Spinal cord (tissue), 10 donors: ENCODE measurements at places on chromosomes 7 and 10.

GRCh38 chr10:95604630-95605029 lies 43.5 kb upstream of the SORBS1 start:
- DNase-seq = no peak

GRCh38 chr10:124315591-124316270 lies 103.0 kb downstream of the OAT start:
- DNase-seq = no peak

GRCh38 chr10:119352042-119352441 lies 144.7 kb downstream of the GRK5 start:
- no peak for DNase-seq

- no peak for DNase-seq
Measured at GRCh38 chr10:125375210-125375609, 214.8 kb upstream of the CTBP2 start.

DNA sequence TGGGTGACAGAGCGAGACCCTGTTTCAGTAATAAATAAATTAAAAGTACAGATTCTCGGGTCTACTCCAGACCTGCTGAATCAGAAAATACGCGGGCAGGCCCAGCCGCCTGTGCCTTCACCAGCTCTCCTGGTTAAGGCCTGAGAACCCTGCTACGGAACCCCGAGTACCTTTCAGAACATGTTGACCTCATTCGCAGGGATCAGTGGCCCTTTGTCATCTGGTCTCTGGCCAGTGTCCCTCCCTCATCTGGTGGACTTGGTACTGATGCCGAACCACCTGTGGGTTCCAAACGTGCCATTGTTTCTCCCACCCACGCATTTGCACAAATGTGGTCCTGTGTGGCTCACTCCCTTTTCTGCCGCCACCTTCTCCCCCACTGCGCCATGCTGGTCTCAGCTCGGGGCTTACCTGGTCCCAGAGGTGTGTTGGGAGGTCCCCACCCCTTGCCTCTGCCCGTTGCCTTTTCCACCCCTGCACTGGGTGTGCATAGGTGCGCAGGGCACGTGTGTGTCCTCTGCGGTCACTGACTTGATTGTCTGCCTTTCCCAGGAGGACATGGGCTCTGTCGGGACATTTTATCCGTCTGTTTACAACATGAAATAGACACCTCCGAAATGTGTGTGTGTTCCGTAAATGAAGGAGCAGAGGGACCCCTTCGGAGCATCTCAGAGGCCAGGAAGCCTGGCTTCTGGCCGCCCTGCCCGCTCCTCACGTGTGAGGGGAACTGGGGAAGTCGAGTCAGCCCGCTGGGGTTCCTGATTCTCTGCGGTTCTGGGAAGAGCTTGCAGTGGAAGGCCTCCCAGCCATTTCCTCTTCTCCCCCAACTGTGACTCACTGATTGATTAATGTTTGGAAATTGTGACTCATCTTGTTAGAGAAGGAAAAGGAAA lies 135.2 kb downstream of the CUX1 start:
- no peak for DNase-seq

GRCh38 chr7:102813191-102814024 lies 64.6 kb downstream of the FAM185A start:
- no peak for DNase-seq

- peak; percentile 17 for DNase-seq
Measured at GRCh38 chr10:10364902-10365301, 652.8 kb upstream of the CELF2 start.

DNA sequence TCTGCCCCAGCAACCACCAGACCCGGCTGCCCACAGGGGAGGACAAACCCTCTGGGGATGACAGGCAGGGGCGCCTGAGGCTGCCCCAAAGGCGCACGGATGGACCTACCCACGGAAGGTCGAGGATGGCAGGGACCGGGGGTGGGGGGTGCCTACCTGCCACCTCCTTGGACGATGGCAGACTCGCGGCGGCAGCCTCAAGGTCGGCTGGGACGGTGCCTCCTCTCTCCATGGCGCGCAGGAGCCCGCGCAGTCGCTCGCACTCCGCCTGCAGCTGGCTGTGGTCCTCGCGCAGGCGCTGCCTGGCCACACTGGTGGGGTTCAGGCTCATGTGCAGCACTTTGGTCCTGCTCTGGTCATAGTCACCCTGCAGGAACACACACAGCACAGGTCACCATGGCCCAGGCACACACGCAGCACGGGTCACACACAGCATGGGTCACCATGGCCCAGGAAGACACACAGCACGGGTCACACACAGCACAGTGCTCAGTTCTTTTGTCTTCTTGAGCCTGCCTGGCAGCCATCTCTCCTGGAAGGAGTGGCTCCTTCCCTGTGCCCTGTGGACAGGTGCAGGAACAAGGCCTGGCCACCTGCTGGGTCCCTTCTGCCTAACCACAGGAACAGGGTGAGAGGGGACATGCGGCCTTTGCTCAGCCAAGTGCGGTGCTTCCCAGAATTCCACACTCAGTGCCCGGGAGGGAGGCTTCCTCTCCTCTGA lies 266.6 kb downstream of the ELFN1 start:
- no peak for DNase-seq

GRCh38 chr7:139043823-139044812 lies 8.3 kb upstream of the ZC3HAV1L start:
- DNase-seq = no peak

DNA sequence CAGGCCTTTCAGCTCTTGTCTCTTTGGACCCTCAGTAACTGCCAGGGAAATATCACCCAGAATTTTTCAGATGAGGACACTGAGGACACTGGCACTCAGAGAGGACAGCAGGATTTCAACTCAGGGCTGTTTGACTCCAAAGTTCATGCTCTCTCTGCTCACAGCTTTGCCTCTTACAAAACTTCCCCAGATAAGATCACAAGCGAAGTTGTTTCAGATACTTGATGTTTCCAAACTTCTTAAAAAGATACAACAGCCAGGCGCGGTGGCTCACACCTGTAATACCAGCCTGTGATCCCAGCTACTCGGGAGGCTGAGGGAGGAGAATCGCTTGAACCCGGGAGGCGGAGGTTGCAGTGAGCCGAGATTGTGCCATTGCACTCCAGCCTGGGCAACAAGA lies 32.4 kb upstream of the ZRANB1 start:
- DNase-seq = no peak

GRCh38 chr7:14690075-14690474 lies 212.5 kb downstream of the DGKB start:
- DNase-seq = no peak

DNA sequence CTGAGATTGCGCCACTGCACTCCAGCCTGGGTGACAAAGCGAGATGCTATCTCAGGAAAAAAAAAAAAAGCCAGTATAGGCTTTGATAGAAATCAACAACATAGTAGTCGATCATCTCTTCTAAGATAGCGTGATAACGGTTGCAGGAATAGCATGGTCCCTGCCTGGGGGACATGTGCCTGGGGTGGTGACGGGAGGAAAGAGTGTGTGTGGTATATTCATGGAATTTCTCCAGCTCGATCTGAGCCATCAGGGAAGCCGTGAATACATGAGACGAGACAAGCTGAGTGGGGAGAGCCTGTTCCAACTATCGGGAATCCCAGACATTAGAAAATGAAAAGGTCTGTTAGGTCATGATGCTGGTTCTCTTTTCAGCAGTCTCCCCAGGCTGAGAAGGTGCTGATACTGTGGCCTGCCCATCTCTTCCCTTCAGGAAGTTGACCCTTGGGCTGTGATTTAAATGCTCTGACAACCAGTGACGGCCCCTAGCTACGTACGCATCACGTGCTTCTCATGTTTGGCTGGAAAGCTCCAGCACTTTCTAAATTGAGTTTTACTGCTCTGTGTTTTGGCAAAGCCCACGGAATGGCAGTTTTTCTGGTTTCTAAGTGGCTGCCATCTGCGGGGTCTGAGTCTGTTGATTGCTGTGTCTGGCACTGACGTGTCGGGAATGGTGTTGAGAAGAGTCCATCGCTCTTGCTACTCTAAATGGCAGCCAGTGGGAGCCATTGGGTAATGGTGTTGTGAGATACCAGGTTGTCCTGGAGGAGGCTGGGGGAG lies 229.3 kb downstream of the CCDC3 start:
- DNase-seq = no peak

- peak; percentile 35 for DNase-seq
Measured at GRCh38 chr7:85285527-85285926, 98.7 kb upstream of the SEMA3D start.

GRCh38 chr10:11896549-11897200 lies 73.5 kb downstream of the PROSER2 start:
- DNase-seq = no peak

- DNase-seq = no peak
Measured at GRCh38 chr7:50496569-50496968, 46.4 kb upstream of the FIGNL1 start.

DNA sequence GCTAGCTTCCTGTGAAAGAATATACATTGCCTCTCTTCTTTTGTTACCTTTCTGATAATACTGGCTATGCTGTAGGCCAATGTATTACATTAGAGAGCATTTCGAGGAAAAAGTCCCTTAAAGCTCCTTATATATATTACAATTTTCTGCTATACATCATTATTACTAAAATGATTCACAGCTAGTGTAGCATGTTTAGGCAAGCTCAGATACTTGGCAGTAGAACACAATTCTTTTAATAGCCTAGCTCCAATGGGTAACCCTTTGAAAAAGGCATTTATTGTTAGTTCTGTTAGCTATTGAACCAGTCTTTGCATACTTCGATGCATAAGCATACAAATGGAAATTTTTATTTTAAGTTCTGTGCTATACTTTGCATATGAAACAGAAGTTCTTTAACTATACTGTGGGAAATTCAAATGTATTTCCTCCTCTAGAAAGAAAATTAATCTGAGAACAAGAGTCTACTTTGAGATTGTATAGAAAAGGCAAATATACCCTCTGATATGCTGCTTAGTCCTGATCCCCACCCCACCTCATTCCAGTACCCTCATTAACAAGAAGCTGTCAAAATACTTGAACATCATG lies 55.6 kb upstream of the SKAP2 start:
- DNase-seq = no peak

GRCh38 chr7:94069162-94069739 lies 65.1 kb upstream of the BET1 start:
- no peak for DNase-seq

- no peak for DNase-seq
Measured at GRCh38 chr10:36057731-36058130, 415.6 kb upstream of the FZD8 start.

- no peak for DNase-seq
Measured at GRCh38 chr10:58164517-58164916, 103.2 kb downstream of the IPMK start.

GRCh38 chr10:95861386-95861785 lies 46.4 kb upstream of the CC2D2B start:
- no peak for DNase-seq

DNA sequence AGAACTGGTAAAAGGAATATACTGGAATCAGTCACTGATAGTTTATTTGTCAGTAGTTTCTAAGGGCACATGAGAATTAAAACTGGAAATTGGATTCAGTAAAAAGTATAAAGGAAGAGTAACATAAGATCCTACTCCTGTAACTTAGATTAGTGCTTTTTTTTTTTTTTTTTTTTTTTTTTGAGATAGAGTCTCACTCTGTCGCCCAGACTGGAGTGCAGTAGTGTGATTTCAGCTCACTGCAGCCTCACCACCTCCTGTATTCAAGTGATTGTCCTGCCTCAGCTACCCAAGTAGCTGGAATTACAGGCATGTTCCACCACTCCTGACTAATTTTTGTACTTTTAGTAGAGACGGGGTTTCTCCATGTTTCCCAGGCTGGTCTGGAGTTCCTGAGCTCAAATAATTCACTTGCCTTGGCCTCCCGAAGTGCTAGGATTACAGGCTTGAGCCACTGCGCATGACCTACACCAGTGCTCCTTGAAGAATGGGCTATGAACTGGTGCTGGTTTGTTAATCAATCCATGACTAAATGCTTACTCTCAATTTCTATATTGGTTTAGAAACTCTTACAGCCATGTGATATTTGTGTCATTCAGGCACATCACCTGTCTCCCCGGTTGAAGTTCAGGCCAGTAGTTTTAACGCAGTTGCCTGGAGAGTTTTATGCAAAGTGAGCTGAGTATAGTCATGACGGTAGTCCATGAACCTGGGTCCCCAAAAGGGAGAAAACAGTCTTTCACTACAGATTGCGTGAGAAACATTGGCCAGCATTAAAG lies 65.0 kb downstream of the ZEB1 start:
- no peak for DNase-seq

GRCh38 chr10:16417341-16417740 lies 19.5 kb upstream of the PTER start:
- DNase-seq = no peak

- peak; percentile 99 for DNase-seq
Measured at GRCh38 chr7:139360210-139360947, 685 bp downstream of the LUC7L2 start.

DNA sequence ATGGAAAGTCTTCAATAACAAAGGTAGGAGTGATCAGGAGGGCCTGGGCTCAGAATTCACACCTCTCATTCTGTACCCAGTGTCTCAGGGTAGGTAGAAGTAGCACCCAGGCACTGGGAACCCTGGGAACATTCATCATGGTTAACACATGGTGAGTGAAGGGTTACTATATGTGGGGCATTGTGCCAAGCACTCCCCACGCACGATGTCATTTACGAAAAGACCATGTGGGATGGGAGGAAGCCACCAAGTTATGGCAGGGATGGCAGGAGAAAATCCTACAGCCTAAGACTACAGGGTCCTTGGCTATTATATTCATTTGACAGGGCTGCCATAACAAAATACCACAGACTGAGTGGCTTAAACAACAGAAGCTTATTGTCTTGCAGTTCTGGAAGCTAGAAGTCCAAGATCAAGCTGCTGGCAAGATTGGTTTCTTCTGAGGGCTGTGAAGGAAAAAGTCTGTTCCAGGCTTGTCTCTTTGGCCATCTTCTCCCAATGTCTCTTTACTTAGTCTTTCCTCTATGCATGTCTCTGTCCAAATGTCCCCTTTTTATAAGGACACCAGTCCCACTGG lies 27.7 kb upstream of the DDIT4 start:
- DNase-seq = no peak

GRCh38 chr10:83680470-83680891 lies 458.8 kb upstream of the GHITM start:
- DNase-seq = peak; percentile 33

- no peak for DNase-seq
Measured at GRCh38 chr10:3877211-3878000, 92.4 kb upstream of the KLF6 start.

DNA sequence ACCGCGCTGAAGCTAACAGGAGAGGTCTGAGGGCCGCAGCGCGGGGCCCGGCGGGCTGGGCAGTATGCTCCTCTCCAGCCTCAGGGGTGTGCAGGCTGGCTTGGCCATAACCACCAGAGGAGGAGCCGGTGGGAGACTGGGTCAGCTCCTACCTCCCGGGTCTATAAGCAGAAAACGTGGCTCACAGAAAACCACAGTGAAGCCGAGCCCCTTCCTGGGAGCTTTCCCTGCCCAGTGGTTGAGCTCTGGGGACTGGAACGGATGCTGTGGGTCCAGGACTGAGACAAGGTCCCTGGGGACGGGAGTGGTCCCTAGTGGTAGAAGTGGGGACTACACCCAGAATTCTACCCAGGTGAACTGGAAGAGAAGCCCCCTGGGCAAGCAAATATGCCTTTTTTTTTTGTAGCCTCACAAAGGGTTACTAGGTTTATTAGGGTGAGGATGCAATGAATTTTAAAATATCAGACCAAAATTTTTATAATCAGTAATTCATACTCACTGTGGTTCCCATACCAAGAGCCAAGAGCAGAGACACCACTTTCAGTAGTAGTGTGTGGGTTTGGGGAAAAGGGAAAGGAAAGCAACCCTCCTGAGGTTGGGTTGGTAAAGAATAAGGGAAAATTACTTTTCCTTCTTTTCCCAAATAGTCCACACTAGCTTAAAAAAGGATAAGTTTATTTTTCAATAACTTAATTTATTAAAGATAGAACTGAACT lies 67.9 kb upstream of the PRKCQ start:
- no peak for DNase-seq

GRCh38 chr7:70807650-70808049 lies 324.3 kb upstream of the GALNT17 start:
- DNase-seq = no peak

- DNase-seq = no peak
Measured at GRCh38 chr7:99772565-99772964, 11.4 kb downstream of the CYP3A4 start.
